NCI-H1436 treated with DMSO at 0.1 percent for 48 hours (cell line): ENCODE measurements at places on chromosomes 1 and 21.

- no peak for DNase-seq
These were observed 178.8 kb downstream of the FGGY start for GRCh38 chr1:59475737-59476136.

- DNase-seq, result no peak
These were observed 15.6 kb upstream of the RAP1A start for GRCh38 chr1:111603979-111604378.

GRCh38 chr1:26169198-26169554 is 413 bp upstream of the C1orf232 start:
- no peak for DNase-seq

DNA sequence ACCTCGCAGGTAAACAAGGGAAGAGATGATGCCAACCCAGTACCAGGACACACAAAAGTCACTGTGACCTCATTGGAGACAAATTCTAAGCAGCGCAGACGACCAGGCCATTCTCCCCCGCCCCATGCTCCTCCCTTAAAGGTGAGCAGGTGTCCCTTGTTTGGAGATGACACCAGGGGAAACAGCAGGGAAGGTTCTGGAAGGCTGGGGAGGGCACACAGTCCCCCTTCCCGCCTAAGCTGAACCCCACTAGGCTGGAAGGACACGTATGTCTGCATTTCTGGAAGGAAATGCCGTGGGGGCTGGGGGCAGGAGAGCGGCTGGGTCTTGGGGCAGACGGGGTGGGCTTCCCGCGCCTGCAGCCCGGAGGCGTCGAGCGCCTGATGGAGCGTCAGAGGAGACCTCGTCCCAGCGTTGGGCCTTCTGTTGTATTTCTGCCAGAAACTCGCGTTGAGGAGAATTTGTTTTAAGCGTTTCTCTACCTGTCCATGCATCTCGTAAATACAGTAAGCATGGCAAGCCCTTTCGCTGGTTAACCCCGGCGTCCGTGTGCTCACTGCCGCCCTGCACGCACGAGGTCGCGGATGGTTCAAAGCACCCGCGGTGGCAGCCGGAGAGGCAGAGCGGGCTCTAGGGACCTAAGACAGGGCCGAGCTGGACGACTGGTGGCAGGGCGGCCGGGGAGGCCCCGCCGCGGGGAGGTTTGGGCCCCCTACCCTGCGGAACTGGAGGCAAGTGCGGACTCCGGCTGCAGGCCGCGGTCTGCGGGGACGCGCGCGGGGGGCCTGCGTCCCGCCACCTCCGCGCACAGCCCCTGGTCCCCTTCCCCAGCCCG is 1.2 kb upstream of the LHX4 start:
- no peak for DNase-seq

- no peak for DNase-seq
These were observed 51.5 kb downstream of the CTH start for GRCh38 chr1:70462611-70463010.

DNA sequence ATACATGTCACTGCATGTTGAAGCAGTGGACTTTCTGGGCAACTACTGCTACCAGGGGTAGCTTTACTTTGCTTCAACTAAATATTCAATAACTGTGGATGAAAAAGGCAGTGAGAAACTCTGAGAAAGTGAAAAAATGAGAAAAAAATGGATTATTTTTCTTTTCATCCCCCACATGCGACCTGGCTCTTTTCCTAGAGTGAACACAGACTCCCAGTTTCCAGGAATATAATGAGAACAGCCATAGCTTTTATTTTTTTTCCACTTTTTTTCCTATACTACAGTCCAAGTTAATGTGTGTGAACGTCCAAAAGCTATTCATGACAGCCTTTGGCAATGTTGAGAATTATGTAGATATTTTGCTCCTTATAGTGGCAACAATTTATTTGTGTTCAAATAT is 230.4 kb downstream of the DNM3 start:
- no peak for DNase-seq

- no peak for DNase-seq
These were observed 1.6 kb upstream of the CLIC4 start for GRCh38 chr1:24743404-24744211.

GRCh38 chr1:228848406-228848805 is 113.1 kb downstream of the RHOU start:
- DNase-seq, result no peak

- no peak for DNase-seq
These were observed 18.4 kb downstream of the MTHFR start for GRCh38 chr1:11787251-11787803.

DNA sequence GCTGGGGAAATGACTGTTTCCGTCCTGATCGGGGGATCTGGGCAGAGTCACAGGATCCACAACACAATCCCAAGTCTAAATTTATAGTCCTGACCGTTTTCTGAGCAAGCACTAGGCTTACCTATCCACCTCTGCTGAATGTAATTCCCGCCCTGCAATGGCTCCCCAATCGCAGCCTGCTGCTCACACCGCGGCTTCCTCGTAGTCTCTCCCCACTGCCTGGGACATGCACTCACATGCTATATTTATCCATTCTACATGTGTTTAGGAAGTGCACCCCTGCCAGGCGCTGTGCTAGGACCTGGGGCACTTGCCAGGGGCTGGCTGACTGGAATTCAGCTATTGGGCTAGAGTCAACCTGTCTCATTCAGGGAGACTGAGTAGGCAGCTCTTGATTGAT is 246.6 kb upstream of the CSF3R start:
- no peak for DNase-seq

DNA sequence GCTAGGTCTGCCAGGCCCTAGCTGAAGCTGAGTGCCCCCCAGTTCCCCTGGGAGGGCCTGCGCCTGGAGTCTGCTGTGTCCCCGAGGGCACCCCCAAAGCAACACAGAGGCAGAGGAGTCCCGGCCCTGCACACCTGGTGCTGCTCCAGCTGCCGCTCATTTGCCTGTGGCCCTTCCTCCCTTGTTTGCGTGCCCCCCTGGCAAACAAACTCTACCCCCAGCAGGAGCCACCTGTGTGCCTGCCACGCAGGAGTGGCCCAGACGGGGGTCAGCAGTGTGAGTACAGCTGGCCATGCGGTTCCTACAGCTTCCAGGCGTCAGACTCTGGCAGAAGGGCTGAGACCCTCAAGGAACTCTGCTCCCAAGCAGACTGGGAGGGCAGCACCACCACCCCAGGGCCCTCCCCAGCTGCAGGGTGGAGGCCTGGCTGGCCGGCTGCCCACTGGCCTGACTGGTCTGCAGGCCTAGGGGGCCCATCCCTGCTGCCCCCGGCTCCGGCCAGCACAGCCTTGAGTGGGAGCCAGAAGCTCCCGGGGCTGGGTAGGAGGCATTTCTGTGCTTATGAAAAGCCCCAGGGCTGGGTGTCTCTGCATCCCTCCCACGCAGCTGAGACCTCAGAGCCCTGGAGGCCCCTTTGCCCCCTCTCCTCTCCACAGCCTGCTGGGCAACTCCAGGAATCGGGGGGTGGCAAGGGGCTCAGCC is 563 bp upstream of the TAS1R3 start:
- no peak for DNase-seq

DNA sequence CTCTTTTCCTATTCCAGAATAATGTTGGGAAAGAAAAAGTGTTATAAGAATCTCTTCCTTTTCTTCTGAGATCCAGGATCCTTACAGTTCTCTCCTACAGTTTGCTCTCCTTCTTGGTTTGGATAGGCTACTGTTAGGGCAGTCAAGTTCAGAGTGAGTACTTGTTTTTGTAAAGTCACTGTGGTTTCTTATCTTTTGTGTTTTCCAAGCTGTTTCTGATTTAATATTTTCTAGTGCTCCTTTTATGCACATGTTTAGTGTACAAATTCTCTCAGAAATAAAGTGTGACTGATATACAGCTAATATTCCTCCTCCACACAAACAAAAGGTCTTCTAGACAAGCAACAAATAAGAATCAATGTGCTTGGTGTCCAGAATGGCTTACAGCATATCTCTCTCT is 107.7 kb downstream of the BACH1 start:
- DNase-seq, result no peak

DNA sequence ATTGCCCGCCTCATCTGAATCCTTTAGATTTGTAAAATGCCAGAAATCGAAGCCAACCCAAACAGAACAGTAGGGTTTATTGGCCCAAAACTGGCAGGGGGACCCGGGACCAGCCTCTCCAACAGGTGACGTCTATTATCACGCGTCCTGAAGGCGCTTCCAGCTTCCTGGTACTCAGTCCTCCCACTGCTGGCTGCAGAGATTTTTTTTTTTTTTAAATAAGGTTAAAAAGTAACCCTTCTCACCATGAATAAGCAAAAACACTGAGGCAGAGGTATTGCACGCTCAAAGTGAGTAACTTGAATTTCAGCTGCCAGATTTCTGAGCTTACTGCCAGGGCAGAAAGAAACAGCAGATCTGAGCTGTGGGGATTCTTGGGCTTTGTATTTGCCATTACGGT is 54.4 kb upstream of the GCLM start:
- DNase-seq, result no peak

- DNase-seq, result no peak
These were observed 15.4 kb upstream of the ZDHHC18 start for GRCh38 chr1:26811057-26811456.

DNA sequence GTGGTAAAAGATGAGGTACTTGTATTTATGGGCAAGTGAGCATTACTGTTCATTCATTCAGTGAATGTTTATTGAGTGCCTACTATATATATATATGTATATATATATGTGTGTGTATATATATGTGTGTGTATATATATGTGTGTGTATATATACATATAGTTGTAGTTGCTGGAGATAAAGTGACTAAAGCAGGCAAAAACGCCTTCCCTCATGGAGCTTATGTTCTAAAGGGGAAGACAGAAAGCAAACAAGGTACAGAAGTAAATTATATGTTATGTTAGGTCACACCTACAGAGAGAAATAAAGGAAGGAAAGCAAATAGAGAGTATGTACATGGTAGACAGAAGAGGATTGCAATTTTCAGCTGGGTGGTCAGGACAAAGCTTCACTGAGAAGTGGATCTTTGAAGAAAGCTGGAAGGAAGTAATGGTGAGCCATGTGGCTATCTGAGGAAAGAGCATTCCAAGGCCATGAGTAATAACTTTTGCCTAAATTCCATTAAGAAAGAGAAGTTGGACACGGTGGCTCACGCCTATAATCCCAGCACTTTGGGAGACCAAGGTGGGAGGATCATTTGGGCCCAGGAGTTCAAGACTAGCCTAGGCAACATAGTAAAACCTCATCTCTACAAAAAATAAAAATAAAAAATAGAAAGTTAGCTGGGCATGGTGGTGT is 33.5 kb upstream of the KLF17 start:
- no peak for DNase-seq

DNA sequence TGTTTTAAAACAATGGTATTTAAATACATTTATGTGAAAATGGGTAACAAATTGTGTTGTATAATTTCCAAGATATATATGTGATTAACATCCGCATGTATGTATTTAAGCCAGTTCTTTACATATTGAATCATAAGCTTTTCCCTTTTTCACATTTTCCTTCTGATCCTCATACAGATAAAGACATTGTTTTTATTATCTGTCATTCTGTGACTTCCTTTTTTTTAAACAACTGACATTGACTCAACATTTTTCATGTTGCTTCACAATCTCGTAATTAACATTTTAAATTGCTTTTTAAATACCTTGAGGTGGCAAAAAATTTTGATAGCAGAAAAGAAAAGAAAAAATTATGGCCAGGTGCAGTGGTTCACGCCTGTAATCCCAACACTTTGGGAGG is 1.4 kb downstream of the STXBP3 start:
- no peak for DNase-seq

DNA sequence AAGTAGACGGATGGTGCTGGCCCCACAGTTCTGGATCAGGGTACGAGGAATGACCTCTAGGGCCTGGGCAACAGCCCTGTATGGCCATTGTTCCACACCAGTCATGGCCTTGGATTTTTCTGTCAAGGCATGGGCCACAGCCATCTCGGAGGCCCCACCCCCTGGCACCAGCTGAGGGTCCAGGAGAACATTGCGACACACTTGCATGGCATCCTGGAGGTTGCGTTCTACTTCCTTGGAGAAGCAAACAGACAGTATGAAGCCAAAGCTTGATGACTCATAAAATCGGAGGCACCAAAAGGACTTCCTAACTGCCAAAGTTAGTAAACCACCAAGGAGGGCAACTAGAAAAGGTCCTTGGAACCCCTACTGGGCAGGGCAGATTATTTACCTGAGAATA is 11.9 kb upstream of the VHLL start:
- no peak for DNase-seq

DNA sequence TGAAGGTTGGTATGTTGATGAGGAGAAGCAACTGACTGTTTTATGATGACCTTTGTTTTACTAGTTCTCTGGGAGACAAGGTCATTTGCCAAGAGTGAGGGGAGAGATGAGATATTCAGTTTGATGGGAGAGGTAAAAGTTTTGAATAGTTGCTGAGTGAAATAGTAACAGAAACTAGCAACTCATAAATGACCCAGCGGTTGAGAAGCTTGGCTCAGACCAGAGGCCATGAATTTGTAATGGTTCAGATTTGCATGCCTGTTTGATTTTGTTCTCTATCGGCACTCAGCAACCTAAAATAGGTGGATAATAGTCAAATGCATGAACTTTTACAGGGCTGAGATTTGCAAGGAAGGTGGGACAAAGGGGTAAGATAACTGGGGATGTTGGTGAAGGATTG is 6.6 kb downstream of the CCDC30 start:
- DNase-seq, result no peak

- no peak for DNase-seq
These were observed 16.4 kb downstream of the ALDH4A1 start for GRCh38 chr1:18886003-18886335.

GRCh38 chr1:246091477-246091876 is 415.6 kb downstream of the SMYD3 start:
- no peak for DNase-seq

- no peak for DNase-seq
These were observed 634.8 kb downstream of the MATN1 start for GRCh38 chr1:30088594-30088993.

GRCh38 chr1:31470794-31471315 is 57.8 kb downstream of the SERINC2 start:
- DNase-seq, result no peak

DNA sequence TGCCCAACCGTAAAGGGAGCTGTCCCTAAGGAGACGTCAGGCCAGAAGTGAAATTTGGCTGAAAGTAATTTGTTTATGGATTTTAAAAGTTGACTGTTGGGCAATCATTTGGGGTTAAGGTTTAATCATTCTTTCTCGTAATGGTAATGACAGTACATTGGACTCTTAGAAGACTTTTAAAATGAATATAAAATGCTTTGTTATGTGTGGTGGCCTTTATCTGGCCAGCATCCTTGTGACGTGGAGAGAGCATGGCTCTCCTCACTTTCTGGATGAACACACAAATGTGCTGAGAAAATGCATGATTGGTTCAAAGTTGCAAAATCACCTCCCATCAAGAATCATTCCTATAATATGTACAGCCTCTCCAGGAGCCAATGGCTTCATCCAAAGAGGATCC is 160.2 kb downstream of the DHRS3 start:
- no peak for DNase-seq

DNA sequence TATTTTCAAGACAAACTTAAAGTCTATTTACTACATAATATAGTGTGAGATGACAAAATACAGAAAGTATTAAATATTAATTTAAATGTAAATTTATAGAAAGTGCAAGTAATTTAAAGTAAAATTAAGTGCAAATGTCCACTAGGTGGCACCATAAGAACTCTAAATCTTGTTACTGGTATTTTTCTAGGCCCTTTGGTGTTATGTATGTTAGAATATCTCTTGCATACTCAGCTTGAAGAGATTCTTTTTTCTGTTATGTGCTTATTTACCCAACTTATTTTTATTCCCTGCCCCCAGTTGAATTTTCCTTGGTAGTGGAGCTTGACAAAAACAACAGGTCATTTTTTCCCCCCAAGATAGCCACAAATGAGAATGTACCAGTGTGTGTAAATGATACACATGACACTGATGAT is 71.5 kb downstream of the RPS6KC1 start:
- DNase-seq, result peak; percentile 33

GRCh38 chr1:211381481-211382181 is 55.0 kb downstream of the TRAF5 start:
- no peak for DNase-seq

- no peak for DNase-seq
These were observed 191.1 kb upstream of the B3GALT2 start for GRCh38 chr1:193377472-193377871.
